ENCODE measurements at places on chromosomes 1 and 21. TPM values are rescaled to one million over a fixed set of nuclear protein-coding genes. Genes with fewer than 3 reads are reported as not detected.

Gene PTGFR
- total RNA-seq, result 3.8 TPM

Gene RCAN1
- total RNA-seq, result 42.5 TPM

Gene CGN
- total RNA-seq, result 1.4 TPM

Gene MTARC2
- 21.0 TPM for total RNA-seq

Gene KCNE1
- 1.8 TPM for total RNA-seq

Gene FCGR2B
- total RNA-seq, result 34.9 TPM

Gene CFHR1
- total RNA-seq, result 0.39 TPM

Gene CELA3A
- not detected for total RNA-seq

Gene TMEM234
- 9.3 TPM for total RNA-seq

Gene CRYZL1
- total RNA-seq, result 40.3 TPM
